ENCODE measurements at places on chromosomes 12 and 14.

DNA sequence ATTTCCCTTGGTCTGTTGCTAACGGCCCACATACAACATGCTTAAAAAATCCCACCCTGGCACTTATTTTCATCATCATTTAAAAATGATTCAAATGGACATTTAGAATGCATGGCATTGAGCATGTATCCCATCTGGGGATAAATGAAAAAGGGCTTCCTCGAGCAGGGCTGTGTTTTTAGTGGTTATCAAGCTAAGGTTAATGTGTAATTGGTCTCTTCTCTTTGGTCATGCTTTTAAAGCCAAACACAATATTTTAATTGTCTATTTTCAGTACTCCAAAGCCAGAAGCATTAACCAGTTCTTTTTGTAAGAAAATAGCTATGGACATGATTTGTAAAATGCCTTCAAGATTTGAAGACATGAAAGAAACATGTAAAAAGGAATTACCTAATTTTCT is 1.9 kb upstream of the TRHDE start:
- no peak for DNase-seq

- no peak for DNase-seq
These were observed 26.7 kb downstream of the CNTN1 start for GRCh38 chr12:40718878-40719372.

DNA sequence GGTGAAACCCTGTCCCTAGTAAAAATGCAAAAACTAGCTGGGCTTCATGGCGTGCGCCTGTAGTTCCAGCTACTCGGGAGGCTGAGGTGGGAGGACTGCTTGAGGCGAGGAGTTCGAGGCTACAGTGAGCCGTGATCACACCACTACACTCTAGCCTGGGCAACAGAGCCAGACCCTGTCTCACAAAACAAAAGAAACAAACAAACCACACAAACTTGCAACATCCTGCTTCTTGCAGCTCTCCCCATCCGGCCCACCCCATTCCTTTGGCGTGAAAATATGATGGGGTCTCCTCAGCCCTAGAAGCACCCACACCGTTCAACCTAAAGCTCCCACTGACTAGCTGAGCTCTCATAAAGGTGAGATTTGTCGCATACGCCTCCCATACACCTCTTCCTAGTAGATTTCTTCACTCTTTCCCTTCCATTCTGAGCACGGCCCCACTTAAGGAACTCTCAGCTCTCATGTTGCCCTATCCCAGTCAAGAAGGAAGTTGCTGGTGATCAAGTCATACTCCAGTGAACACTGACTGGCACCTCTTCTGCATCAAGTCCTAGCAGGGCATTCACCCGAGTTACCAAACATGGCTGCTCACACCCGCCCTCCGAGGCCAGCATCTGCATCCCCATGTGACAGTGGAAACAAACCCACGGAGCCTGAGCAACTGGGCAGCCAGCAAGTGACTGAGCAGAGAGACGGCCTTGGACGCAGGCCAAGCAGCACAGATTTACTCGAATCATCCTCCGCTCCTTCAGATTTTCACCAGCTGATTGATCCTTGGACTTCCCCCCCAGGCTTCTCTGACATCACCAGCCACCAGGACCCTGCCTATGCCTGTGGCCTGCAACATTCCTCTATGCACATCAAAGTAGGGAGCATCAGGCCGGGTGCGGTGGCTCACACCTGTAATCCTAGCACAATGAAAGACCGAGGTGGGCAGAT is 18.9 kb upstream of the CD27 start:
- DNase-seq, result peak; percentile 45

DNA sequence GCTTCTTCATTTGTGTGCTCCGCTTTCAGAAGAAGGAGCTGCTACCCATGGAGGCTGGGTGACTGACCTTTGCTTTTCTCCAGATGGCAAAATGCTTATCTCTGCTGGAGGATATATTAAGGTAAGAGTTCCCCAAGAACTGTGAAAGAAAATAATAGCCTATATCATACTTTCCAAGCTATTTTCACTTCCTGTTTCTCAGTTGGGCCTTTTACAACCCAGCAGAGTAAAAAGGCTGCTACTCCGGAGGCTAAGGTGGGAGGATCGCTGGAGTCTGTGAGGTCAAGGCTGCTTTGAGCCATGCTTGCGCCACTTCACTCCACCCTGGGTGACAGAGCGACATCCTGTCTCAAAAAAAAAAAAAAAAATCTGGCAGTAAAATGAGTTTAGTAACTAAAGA is 82.1 kb downstream of the APAF1 start:
- no peak for DNase-seq

- no peak for DNase-seq
These were observed 200.5 kb upstream of the DCN start for GRCh38 chr12:91383099-91383498.

DNA sequence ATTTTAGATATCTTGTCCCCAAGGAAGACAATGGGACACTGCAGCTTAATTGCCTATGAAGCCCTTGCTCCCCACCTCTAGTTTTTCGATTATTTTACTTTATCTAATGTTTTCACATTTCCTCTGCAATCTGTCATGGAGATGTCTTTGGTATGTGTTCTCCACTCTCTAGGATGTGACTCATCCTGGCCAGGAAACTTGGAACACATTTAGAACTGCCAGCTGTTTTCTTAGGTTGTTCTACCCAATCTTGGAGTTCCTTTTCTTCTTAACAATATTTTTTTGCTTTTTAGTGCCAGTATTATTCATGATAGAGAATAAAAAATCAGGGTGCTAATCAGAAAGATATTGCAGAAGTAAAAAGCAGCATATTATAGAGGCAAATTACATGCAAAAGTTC is 101.7 kb upstream of the CLEC14A start:
- DNase-seq, result no peak

GRCh38 chr14:97640031-97640430 is 842.8 kb downstream of the VRK1 start:
- no peak for DNase-seq

DNA sequence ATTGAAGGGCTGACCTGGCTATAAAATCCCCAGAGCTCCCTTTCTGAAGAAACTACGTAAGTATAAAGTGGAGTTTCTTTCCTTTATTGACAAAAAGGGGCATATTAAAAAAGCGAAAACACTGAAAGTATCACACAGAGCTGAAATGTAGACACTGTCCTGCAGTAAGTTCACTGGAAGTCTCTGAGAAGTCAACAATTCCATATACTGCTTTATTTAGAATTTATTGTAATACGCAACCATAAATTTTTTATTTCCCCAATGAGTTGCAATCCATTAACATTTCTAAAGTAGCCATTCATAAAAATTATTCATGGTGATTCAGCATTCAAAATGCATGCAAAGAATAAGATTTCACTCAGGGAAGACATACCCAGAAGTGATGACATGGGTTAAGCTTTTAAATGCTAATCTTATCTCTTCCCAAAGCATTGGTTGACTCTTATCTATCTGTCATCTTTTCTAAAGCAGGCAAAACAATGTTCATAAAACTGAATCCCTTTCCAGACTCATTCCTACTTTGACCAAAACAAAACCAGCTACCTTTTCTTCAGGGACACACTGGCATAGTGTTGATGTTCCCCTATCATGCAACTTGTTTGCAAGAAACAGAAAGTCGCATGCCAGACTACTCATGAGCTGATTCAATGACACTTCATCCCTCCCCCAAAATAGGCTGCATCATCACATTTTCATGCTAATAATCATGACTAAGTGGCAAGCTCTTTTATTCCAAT is 17.3 kb downstream of the KITLG start:
- no peak for DNase-seq

DNA sequence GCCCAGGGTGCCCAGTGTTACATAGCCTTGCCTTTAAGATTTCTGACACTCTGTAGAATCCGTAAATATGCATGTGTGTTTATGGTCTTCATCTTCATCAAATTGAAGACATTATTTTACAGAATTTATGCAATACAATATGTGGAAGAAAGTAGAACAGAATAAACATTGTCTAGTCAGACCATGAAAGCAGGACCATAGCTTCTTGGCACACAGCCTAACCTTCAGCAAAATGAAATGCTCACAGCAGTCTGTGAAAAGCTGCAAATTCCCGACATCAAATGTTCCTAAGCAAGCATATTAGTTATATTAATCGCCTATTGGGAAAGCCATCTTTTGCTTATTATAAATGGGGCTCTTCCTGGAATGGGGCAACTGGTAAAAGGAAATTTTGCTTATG is 111.3 kb upstream of the GARIN2 start:
- DNase-seq, result no peak

GRCh38 chr14:52950898-52951680 is at the start of gene FERMT2:
FERMT2 (minus strand) TSS chr14:52951050; CDS start chr14:52950568, 482 bp downstream.
- peak; percentile 58 for DNase-seq

GRCh38 chr14:80212023-80212397 is 706 bp upstream of the DIO2 start:
- no peak for DNase-seq

DNA sequence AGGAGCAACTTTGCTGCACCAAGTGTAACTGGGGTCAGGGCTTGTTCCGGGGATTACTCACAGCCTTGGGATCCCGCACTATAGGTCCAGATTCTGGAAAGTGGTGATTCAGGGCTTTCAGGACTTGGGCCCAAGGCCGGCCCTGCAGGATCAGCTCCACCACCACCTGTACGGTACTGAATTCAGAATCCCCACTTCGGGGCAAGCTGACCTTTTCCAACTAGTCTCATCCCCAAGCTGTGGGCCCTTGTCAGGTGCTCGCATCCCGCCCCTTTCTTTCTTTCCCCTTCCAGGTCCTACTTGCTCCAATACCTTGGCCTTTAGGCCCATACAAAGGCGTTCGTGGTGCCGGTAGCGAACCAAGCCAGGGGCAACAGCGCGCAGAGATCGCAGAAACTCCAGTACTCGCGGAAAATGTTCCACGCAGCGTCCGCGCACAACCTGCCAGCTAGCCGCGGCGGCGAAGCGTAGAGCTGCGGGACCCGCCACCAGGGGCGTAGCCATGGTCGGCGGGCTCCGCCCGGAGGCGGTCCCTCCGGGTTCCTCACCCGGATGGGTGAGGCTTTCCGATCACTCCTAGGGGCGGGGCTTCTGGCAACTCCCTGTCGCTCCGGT is 487 bp downstream of the TINF2 start:
- no peak for DNase-seq

GRCh38 chr12:21989819-21990412 is 48.7 kb upstream of the ABCC9 start:
- no peak for DNase-seq

DNA sequence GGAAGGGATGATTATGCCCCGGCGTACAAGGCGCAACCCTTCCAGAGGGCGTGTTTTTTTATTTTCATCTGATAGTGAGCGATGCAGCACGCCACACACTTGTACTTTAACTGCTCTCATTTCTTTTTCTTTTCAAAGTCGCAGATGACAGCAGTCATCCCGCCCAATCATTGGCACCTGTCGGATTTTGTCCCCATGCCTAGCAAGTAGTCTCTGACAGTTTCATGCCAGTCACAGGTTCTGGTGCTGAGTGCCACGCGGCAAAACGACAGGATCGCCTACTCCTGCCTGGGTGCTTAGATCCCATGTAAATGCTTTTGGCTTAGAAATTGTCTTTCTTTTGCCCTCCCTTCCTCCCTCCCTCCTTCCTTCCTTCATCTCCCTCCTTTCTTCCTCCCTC is 117.7 kb downstream of the GLT1D1 start:
- no peak for DNase-seq

DNA sequence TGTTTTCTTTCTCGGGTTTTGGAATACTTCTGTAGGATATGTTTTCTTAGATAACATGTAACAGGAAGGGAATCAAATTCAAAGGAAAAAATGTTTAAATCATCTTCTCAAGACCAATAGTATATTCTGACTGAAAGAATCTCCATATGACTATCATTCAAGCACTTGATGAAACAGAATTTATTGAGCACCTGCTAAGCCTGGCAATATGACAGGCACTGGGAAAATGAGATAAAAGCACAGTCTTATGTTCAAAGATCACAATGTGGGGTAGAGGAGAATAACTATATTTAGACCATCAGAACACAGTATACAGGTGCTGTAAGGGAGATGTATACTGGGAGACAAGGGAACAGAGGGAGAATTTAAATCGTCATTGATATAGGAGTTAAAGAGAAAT is 19.1 kb upstream of the TMEM30B start:
- DNase-seq, result no peak

DNA sequence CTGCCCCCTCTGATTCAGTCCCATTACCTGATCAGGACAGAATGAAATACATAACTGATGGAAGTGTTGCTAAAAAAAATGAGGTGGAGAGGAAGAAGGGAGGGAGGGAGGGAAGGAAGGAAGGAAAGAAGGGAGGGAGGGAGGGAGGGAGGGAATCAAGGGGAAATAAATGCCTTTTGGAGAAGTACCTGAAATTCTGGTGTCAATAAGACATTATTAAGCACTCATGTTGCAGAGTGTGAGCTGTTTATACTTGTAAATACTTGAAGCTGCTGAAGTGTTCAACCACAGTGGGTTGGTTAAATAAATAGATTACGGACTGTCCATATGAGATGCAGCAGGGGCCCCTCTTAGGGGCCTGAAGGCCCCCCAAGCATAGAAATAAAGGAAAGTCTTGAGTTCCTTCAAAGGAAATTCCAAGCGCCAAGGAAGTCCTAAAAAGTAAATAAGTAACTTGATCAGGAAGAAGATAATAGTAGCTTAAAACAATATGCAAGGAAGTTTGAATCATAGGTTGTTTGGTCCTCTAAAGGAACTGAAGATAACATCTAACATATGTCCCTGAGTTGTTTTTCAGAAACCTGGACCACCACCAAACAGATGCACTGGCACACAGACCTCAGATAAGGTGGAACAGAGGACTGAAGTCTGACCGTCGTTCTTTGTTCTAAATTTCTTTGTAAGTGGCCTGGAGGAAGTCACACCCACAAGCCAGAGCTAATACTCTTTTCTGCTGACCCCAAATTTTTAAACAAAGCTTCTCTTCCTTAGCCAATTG is 110.8 kb downstream of the SEC23A start:
- no peak for DNase-seq

- no peak for DNase-seq
These were observed 1.6 kb downstream of the PAPLN start for GRCh38 chr14:73238941-73239340.

DNA sequence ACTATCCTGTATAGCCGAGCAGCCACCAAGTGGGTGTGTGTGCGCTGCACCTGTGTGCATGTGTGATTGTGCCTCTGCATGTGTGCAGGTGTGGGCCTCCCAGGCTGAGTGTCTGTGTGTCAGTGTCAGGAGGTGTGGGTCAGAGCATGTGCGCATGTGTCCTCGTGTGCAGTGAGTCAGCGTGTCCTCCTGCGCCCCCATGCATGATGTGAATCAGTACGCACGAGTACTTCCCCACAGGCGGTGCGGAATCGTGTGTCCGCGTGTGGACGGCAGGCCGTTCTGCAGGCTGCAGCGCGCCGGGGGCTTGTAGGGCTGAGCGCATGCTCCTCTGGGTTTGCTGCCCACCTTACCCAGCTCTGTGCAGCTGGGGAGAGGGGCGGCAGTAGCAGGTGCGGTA is 34.2 kb downstream of the DTX1 start:
- no peak for DNase-seq

DNA sequence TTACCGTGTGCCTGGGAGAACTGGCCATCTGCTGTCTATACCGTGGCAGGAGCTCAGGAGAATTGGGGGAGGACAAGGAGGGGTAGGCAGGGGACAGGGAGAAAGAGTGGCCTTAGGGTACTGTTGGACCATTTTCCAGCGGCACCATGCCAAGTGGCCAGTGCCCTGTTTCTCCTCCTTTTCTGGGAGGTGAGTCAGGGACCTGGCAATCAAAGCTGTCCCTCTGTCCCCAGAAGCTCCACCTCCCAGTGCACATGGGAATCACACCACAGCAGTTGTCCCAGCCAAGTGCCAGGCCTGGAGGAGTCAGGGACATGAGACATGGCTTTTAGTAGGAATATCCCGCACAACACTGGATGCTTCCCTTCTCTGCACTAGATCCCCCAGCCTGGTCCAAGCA is 118.0 kb downstream of the GCH1 start:
- DNase-seq, result peak; percentile 25

GRCh38 chr14:32939254-32940065 is 781 bp downstream of the NPAS3 start:
- peak; percentile 58 for DNase-seq
